ENCODE measurements at places on chromosomes 5 and 9.

GRCh38 chr5:132235340-132235739 is 7.7 kb upstream of the P4HA2 start:
- DNase-seq: no peak

DNA sequence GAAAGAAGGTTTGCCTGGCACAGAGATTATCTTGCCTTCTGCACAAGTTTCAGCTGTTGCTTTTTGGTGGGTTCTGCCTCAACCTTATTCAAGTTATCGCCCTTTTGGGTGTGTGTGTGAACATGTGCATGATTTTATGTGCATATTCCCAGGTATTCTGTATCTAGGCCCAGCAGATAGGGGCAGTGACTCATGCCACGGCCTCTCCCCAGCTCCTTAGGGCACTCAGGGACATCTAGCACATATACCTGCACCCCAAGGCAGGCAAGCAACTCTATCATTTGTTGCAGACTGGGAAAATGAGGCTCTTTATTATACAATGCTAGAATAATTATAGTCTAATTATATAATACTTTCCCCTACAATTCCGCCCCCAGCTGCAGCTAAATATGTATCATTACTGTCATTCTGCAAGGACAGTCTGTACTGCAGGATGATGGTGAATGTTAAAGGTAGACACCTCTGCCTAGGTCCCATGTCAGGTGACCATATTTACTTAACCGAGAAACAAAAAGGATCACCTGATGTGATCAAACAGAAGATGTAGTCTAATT is 128.9 kb downstream of the PDE8B start:
- DNase-seq: no peak

DNA sequence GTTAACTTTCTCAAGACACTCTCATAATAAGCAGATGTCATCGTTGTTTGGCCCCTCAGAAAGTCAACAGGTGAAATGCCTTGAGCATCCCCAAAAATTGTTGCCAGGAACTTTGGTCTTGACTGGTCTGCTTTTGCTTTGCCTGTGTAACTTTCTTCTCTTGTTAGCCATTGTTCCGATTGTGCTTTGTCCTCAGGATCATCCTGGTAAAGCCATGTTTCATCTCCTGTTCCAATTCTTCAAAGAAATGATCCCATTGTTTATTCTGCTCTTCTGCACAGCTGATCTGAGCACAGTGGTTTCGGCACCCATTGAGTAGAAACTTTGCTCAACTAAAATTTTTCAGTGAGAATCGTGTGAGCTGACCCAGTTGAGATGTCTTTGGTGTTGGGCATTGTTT is 8.1 kb upstream of the ZBED3 start:
- no peak for DNase-seq

DNA sequence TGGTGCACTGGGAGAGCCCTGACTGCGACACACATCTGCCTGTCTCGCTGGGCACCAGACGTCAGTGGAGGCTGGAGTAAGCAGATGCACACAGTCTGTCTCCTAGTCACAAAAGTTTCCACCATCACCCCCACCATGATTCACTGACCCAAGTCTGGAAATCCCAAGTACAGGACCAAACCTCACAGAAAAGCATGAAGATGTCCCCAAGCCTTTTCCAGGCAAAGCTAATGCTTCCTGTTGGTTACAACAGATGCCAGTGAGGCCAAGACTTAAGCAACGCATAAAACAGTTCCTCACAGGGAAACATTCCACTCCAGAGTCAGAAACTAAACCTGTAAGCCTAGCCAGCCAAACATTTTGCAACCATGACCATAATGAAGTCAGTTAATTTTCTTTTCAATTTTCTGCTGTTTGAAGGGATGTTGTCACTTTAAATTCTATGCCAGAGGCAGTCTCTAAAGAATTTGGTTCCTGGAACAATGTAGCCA is 259.3 kb upstream of the SLC30A5 start:
- no peak for DNase-seq

DNA sequence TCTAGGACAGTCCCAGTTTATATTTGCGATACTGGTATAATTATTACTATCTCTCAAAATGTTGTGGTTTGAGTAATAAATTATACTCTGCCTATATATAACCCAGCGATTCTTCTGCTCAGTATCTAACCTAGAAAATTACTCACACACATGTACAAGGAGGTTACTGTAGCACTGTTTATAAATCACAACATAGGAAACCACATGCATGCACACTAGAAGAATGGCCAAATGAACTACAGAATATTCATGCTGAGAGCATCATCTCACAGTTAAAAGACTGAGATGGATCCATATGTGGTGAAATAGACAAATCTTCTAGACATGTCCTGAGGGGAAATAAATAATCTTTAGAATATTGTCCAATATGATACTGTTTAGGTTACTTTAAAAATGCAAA is 62.1 kb downstream of the INSYN2B start:
- no peak for DNase-seq

- peak; percentile 55 for DNase-seq
These were observed 423.8 kb downstream of the SPOCK1 start for GRCh38 chr5:137075163-137075970.

GRCh38 chr5:98898743-98899142 is 30.1 kb downstream of the CHD1 start:
- no peak for DNase-seq

- no peak for DNase-seq
These were observed 43.5 kb upstream of the SLC25A51 start for GRCh38 chr9:37947471-37947870.

DNA sequence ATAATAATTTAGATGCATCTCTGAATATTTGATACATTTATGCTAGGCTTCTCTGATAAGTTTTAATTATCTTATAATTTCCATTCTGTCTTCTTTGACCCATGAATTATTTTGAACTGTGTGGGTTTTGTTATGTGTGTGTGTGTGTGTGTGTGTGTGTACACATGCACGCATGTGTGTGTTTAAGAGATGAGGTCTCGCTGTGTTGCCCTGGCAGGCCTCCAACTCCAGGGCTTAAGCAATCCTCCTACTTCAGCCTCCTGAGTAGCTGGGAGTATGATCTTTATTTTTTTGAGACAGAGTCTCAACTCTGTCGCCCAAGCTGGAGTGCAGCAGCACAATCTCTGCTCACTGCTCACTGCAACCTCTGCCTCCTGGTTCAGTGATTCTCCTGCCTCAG is 75.4 kb downstream of the NDUFAF2 start:
- no peak for DNase-seq

DNA sequence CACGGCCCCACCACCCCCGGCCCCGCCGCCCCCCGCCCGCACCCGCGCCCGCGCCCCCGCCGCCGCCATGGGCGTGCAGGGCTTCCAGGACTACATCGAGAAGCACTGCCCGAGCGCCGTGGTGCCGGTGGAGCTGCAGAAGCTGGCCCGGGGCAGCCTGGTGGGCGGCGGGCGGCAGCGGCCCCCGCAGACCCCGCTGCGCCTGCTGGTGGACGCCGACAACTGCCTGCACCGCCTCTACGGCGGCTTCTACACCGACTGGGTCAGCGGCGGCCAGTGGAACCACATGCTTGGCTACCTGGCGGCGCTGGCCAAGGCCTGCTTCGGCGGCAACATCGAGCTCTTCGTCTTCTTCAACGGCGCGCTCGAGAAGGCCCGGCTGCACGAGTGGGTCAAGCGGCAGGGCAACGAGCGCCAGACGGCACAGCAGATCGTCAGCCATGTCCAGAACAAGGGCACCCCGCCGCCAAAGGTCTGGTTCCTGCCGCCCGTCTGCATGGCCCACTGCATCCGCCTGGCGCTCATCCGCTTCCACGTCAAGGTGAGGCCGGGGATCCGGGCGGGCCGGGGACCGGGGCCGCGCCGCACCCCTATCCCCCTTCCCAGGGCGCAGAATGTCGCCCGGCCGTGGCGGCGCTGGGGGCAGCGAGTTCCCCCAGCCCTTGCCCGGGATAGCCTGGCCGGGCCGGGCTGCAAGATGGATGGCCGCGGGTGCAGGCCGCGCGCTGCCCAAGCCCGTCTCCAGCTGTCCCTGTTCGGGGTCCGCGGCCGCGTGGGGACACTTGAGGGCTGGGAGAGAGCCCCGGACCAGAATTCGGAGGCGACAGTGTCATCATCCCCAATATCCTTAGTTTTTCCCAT is 594 bp downstream of the FAM120A start:
- DNase-seq: no peak
